Aortic smooth muscle cell (primary cell): ENCODE measurements at places on chromosomes 1 and 21. TPM values are rescaled to one million over a fixed set of nuclear protein-coding genes. Genes with fewer than 3 reads are reported as not detected.

Gene PLEKHA6
- 0.31 and 1.5 TPM in 2 replicates for total RNA-seq

Gene IL6R
- 11.8 and 22.7 TPM in 2 replicates for total RNA-seq

Gene DMBX1
- not detected in 2 replicates for total RNA-seq

Gene GNG12
- 300 and 324 TPM in 2 replicates for total RNA-seq

Gene C1orf226
- under 0.01 TPM in 2 replicates for total RNA-seq
